ENCODE measurements at places on chromosomes 5 and 9. TPM values are rescaled to one million over a fixed set of nuclear protein-coding genes. Genes with fewer than 3 reads are reported as not detected.

The SNCB gene
- total RNA-seq, result not detected

The BTNL3 gene
- total RNA-seq, result not detected

The PCDHGA6 gene
- 10.3 TPM for total RNA-seq

The ARID3C gene
- 1.2 TPM for total RNA-seq

The PTCH1 gene
- 136 TPM for total RNA-seq

The CREB3 gene
- total RNA-seq, result 28.8 TPM

The SPATA31A3 gene
- not detected for total RNA-seq

The URM1 gene
- 41.9 TPM for total RNA-seq

The FOXD4 gene
- total RNA-seq, result 0.45 TPM
